Pancreas (tissue), 10 donors: ENCODE measurements at places on chromosomes 6 and 20. TPM values are rescaled to one million over a fixed set of nuclear protein-coding genes. Genes with fewer than 3 reads are reported as not detected.

- no peaks in the 10 kb centered on the region for H3K27me3 ChIP-seq
- no peak overlapping the region for H3K27ac ChIP-seq
- H3K36me3 ChIP-seq: no peaks in the 10 kb centered on the region
- H3K4me3 ChIP-seq: no peak overlapping the region
- H3K4me1 ChIP-seq: no peaks in the 10 kb centered on the region
These were observed 92.8 kb downstream of the ATRN start for GRCh38 chr20:3563548-3564177.

DNA sequence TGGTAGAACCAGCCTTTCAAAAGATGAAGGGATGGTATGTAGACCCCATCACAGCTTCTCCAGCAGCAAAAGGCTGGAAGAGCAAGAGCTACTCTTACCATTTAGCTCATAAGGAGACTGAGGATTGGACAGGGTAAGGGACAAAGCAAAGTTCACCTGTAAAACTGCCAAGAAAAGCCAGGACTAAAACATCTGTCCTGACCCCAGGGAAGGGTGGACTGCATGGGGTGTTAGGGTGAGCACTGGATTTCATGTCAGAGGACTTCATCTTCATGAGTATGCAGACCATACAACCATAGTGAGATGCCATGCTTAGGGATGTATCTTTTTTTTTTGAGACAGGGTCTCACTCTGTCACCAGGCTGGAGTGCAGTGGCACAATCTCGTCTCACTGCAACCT lies 19.3 kb downstream of the AHCY start:
- no peaks in the 10 kb centered on the region for H3K4me1 ChIP-seq
- no peak overlapping the region for H3K4me3 ChIP-seq
- no peak for DNase-seq
- H3K36me3 ChIP-seq: peaks cover 26% of the 10 kb centered on the region

DNA sequence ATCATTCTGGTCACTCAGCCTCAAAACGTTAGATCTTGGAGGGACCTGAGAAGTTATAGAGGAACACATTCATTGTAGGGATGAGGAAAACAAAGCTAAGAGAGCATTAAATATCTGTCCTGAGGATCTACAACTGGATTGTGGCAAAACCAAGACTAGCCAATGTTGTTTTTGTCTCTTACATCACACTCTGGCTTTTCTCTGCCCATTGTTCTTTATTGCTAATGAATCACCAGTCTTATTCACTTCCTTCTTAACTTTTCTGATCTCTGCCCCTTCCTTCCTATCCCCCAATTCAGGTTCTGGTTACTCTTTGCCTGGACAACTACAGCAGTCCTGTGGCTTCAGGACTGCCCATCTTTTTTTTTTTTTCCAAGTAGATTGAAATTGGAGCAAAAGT lies 57.0 kb upstream of the PREP start:
- no peaks in the 10 kb centered on the region for H3K4me1 ChIP-seq
- DNase-seq: no peak
- no peaks in the 10 kb centered on the region for H3K27me3 ChIP-seq
- no peak overlapping the region for H3K27ac ChIP-seq

DNA sequence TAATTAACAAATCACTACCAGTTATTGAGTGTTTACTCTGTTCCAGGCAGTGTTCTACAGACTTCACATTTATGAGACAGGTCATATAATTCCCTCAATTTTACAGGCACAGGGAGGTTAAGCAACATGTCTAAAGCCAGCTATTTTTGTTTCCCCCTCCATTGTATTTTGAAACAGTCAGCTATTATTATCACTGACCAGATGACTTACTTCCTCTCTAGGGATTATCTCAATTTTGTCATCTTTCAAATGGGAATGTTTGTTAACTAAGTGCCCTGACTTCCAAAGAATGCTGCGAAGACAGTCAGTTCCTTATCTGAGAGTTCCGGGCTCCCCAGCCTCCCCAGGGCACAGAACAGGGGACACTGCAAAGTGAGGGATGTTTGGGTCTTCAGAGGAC lies 5.6 kb upstream of the CNPY3 start:
- H3K4me1 ChIP-seq: no peaks in the 10 kb centered on the region
- no peak overlapping the region for H3K27ac ChIP-seq

DNA sequence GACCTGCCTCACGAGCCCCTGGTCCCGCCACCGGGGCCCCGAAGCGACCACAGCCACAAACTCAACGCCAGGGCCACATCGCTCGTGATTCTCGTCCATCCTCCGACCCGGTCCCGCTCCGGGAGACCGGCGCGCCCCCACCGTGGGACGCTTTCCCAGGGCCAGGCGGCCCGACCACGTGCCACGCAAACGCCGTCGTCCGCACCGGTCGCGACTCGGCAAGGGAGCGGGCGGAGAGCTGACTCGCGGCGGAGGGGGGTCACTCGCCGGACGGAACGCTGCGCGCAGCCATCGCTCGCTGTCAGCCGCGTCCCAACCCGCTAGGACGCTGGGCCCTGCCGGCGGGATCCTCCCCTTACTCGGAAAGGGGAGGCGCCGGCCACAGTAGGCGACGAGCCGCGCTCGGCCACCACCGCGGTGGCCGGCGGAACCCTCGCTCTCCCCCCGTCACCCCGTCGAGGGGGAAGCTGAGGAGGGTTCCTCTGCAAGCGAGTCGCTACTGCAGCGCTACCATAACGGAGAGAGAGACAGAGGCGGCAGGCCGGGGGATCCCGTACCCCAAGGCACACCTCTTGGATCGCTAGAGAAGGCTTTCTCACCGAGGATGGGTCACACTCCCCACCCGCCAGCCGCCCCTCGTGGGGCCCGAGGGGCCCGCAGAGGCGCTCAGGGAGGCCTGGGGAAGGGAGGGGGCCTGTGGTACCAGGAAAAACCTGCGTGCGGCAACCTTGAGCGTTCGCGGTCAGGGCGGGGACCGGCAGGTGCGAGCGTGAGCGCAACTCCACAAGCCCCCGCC lies 511.8 kb upstream of the ZNF337 start:
- H3K4me3 ChIP-seq: no peak overlapping the region
- H3K36me3 ChIP-seq: no peaks in the 10 kb centered on the region
- no peak for DNase-seq

- H3K36me3 ChIP-seq: no peaks in the 10 kb centered on the region
- DNase-seq: peak; percentile 96
- peak overlapping the region; percentile 96 for H3K27ac ChIP-seq
- H3K4me3 ChIP-seq: peak overlapping the region; percentile 19
- no peaks in the 10 kb centered on the region for H3K27me3 ChIP-seq
These were observed 93.8 kb downstream of the FOXA2 start for GRCh38 chr20:22490287-22491193.

DNA sequence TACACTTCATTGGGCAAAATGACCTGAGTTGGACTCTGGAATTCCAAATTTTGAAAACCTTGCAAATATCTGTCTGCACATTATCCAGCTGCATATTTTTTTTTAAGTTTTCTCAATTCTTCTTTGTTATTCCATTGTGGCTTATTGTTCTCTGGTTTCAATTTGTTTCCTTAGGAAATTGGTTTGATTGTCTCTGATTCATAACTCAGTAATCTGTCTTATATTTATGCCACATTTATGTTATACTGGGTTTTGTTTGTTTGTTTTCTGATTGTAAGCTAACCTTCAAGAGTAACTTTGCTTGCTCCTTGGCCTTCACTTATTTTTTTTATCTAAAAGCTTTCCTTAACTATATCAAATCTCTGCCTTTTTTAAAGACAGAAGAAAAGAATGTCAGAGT lies 193.3 kb upstream of the PLCB4 start:
- no peak overlapping the region for H3K4me3 ChIP-seq
- H3K36me3 ChIP-seq: no peaks in the 10 kb centered on the region
- no peaks in the 10 kb centered on the region for H3K27me3 ChIP-seq
- no peaks in the 10 kb centered on the region for H3K4me1 ChIP-seq
- DNase-seq: no peak
- H3K27ac ChIP-seq: no peak overlapping the region

GRCh38 chr6:157490611-157491269 lies 109.8 kb downstream of the ZDHHC14 start:
- H3K36me3 ChIP-seq: no peaks in the 10 kb centered on the region
- no peaks in the 10 kb centered on the region for H3K27me3 ChIP-seq
- H3K4me3 ChIP-seq: no peak overlapping the region
- peaks cover 8% of the 10 kb centered on the region for H3K4me1 ChIP-seq

Gene NQO2
- 23.0 TPM for polyA plus RNA-seq
